ENCODE measurements at places on chromosomes 7 and 10.

DNA sequence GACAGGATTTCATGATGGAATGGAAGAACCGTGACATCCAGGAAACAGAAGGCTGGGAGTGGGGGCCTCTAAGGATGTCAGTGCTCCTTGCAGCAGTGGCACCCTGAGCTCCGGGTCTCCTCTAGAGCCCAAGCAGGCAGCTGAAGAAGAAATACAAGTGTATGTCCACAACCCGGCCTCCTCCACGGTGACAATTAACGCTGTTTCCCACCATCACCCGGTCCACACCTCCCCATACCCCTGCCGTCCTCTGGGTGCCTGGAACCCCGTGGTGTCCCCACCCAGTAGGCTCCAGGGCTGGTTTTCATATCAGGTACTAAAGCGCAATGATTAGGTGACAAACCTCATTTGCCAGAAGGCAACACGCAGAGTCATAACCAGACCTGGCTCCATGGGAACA, 30.3 kb downstream of the GRID1 start:
- no peak for DNase-seq

DNA sequence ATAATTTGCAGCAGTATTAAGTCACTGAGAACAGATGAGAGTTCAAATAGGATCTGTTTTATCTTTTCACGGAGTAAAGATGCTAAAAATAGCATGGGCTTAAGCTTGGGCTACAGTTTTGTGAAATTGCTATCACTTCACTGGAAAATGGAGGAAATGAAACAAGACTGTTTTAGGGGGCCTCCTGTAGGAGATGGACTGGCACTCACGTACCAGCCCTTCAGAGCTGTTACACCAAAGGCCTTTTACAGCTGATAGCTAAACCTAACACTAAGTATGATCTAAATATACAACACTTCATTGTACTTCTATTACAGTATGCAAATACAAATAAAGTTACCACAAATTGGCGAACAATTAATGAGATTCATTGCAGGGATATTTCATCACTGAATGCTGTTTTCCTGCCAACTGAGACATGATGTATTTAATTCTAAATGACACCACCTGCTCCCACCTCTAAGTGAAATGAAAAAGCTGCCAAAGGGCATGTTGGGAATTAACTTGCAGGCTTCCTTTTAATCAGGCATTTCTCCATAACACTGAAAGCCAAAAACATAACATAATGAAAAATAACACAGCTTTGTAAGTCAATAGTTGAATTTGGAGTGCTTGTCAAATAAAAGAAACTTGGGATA, 304.5 kb upstream of the LRRN3 start:
- DNase-seq: no peak

GRCh38 chr10:127737563-127738511, 852 bp downstream of the FOXI2 start:
- DNase-seq: no peak

GRCh38 chr7:25804154-25804553, 347.8 kb upstream of the NFE2L3 start:
- no peak for DNase-seq

DNA sequence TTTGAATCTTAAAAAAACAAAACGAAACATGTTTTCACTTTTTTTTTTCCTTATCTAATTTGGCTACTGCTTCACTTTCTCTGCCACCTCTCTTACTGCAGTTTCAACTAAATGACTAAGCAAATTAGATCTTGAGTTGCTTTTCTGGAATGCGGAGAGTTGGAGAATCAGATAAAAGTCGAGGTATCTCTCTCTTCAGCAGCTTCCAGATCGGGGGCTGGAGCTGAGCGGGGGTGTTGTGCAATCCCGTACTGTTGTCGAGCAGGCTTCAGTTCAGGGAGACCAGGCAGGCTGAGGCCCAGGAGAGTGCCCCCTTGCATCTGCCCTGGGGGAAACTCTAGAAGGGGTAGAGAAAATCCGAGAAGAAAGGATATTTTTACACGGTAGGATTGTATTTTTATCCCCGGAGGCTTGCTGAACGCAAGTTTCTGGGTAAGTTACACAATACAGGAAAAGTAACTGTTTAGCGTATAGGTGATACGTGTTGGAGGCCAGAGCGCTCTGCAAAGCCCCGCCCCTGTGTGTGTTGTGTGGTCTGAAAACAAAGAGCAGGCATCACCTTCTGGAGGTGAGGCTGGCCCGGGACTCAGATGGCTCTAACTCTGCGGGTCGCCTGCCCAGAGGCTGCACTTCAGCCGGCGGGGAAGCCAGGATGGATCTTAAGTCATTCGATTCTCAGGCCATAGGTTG, 116.6 kb downstream of the KLF6 start:
- peak; percentile 95 for DNase-seq

- DNase-seq: no peak
Observed at GRCh38 chr7:77476871-77477270, 60.2 kb upstream of the PTPN12 start.

GRCh38 chr10:114195079-114195478, 15.9 kb downstream of the TDRD1 start:
- DNase-seq: no peak

DNA sequence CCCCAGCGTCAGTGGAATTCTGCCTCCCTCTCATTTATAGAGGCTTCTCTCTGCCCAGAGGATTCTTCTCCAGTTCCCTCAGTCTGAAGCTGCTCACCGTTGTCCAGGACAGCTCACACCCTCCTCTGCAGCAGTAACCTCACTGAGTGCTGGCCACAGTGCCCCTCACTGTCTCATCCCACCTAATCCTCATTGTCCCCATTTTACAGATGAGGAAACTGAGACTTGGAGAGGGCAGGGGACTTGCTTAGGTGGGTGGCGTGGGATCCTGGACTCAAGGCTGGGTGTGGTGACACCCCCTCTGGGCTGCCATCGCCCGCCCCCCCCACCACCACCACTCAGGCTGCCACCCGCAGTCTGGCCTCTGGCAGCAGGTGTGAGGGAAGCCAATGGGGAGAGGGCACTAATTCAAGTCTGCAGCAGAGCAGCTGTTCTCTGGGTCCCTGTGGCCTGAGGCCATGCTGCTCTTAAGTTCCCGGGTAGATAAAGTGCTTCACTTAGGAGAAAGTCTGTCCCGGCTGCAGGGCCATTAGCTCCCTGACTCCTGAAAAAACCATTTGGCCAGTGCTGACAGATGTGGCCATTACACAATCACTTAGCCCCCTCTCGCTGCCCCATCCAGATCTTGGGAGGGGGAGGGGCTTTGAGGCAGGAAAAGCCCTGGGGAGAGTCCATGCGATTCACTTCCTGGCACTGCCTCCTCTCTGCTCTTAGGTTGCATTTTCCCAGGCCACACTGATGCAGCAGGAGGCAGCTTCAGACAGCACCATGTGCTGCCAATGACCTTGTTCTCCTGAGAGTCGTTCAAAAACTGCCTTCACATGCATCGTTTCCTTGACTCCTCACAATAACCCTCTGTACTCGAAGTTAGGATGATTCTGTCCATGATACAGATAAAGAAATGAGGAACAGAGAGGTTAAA, 36.3 kb downstream of the DRGX start:
- peak; percentile 85 for DNase-seq

GRCh38 chr7:6652446-6653011, 15.4 kb downstream of the ZNF316 start:
- no peak for DNase-seq

DNA sequence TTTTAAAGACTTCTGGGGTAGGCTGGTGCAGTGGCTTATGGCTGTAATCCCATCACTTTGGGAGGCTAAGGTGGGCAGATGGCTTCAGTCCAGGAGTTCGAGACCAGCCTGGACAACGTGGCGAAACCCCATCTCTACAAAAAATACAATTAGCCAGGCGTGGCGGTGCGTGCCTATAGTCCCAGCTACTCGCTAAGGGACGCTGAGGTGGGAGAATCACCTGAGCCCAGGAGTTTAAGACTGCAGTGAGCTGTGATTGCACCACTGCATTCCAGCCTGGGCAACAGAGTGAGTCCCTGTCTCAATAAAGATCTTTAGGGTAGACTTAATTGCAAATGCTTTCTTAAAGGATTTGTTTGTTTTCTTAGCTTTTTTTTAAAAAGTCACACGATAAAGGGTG, 29.3 kb downstream of the PTPN12 start:
- no peak for DNase-seq

DNA sequence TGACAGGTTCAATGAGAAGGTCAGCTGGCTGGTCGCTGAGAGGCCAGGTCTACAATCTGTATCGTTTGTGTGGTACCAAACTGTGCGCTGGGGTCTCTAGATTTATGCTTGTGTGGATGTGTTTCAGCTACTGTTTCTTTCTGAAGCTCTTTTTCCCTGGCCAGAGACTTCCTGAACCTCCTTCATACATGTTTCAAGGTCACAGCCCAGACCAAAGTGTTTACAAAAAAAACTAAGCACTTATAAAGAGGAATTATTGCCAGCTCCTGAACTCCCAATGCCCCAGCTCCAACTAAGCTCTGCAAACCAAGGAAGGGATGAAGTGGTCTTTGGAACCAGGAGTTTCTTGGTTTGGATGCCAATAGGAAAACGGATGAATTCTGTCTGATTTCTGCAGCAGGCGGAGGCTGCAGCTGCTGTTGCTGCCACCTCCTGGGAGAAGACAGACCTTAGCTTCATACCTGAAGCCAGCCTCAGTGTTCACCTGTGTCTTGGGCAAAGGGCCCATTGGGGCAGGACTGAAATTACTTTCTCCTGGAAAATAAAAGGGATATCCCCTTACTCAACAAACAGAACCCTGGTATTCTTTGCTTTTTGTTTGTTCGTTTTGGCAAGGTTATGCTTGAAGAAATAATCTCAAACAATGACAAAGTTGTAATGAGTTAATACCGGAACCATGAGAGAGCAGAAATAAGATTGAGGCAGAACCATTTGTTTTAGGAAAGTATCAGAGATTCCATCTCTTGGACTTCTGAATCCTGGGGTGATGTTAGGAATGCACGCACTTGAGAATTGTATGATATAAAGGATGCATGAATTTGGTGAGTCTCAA, 24.6 kb upstream of the MKLN1 start:
- peak; percentile 61 for DNase-seq

DNA sequence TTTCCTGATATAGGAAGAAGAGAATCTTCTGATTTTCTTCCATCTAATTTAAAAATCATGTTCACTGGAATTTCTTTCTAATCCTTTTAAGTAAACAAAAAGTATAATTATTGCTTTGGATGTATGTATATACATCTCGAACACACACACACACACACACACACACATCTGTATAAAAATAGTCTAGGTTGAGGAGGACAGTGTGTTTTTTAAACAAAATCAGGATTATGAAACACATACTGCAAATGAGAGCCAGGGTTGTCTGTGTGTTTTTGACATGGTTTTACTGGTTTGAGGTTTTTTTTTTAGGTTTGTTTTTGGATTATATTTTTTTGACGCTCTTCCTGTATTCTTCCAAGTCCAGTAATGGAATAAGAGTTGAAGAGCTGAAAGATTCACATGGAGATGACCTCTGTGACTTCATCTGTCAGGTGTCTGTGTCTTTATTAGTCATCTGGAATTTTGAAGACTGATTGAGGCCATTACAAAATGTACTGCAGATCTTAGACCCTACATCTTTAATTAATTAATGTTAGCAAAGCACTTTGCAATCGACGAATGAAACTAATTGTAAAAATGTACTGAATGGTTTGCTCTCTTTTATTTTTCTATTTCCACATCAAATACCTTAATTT, 237.1 kb downstream of the SUGCT start:
- DNase-seq: no peak

DNA sequence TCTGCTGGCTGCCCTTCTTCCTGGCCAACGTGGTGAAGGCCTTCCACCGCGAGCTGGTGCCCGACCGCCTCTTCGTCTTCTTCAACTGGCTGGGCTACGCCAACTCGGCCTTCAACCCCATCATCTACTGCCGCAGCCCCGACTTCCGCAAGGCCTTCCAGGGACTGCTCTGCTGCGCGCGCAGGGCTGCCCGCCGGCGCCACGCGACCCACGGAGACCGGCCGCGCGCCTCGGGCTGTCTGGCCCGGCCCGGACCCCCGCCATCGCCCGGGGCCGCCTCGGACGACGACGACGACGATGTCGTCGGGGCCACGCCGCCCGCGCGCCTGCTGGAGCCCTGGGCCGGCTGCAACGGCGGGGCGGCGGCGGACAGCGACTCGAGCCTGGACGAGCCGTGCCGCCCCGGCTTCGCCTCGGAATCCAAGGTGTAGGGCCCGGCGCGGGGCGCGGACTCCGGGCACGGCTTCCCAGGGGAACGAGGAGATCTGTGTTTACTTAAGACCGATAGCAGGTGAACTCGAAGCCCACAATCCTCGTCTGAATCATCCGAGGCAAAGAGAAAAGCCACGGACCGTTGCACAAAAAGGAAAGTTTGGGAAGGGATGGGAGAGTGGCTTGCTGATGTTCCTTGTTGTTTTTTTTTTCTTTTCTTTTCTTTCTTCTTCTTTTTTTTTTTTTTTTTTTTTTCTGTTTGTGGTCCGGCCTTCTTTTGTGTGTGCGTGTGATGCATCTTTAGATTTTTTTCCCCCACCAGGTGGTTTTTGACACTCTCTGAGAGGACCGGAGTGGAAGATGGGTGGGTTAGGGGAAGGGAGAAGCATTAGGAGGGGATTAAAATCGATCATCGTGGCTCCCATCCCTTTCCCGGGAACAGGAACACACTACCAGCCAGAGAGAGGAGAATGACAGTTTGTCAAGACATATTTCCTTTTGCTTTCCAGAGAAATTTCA, 1.7 kb downstream of the ADRB1 start:
- DNase-seq: peak; percentile 27

DNA sequence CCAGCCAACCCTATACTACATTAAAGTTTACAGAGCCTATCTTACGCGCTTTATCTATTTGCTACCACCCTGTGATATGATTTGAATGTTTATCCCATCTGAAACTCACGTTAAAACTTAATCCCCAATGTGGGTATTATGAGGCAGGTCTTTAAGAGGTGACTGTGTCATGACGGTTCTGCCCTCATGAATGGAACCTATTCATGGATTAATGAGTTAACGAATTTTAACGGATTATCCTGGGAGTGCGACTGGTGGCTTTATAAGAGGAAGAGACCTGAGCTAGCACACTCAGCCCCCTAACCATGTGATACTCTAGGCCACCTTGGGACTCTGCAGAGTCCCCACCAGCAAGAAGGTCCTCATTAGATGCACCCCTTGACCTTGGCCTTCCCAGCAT, 37.8 kb downstream of the SRPK2 start:
- DNase-seq: no peak

- no peak for DNase-seq
Observed at GRCh38 chr7:45969940-45970339, 48.9 kb upstream of the IGFBP3 start.

DNA sequence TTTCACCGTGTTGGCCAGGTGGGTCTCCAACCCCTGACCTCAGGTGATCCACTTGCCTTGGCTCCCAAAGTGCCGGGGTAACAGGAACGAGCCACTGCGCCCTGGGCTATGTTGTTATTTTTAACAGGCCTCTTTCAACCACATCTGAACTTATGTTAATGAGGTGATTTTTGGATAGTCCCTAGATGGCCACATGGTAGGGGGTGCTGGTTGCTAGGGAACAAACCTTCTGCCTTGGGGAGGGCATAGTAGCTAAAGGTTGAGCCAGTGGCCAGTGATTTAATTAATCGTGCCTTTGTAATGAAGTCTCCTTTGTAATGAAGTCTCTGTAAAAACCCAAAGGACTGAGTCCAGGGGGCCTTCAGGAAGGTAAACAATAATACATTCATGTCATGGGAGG, 9.1 kb downstream of the COMTD1 start:
- no peak for DNase-seq

GRCh38 chr7:24334012-24334411, 50.0 kb downstream of the NPY start:
- DNase-seq: no peak

Measured in choroid plexus epithelial cell (primary cell).